Foreskin fibroblast (primary cell): ENCODE measurements at places on chromosomes 3 and 15.
A peak's percentile ranks its signal among the peaks of the same experiment; 100 is the strongest.

DNA sequence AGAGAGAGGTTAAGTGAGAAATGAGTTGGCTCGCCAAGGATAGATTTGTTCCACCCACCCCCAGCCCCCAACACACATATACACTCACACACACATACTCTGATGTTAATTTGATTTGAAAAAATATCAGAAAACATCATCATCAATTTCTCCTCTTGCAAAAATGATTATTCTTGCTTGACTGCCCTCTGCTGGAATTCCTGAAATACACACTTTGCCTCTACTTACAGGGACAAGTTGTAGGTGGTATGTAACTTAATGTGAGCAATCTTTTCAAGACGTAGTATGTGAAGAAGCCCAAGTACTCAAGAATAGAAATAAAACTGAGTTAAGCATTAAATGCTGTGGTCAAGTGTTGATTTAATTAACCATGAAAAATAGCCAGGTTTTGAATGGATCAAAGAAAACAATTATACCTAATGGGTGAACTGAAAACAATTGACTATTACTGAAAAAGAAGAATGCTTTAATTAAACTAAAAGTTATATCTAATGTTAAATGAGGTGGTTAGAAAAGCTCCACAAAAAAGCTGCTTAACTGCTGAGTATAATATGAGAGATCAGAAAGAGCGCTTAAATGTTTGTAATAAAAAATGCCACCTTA is 46.6 kb upstream of the MDFIC2 start:
- DNase-seq, result peak; percentile 31

DNA sequence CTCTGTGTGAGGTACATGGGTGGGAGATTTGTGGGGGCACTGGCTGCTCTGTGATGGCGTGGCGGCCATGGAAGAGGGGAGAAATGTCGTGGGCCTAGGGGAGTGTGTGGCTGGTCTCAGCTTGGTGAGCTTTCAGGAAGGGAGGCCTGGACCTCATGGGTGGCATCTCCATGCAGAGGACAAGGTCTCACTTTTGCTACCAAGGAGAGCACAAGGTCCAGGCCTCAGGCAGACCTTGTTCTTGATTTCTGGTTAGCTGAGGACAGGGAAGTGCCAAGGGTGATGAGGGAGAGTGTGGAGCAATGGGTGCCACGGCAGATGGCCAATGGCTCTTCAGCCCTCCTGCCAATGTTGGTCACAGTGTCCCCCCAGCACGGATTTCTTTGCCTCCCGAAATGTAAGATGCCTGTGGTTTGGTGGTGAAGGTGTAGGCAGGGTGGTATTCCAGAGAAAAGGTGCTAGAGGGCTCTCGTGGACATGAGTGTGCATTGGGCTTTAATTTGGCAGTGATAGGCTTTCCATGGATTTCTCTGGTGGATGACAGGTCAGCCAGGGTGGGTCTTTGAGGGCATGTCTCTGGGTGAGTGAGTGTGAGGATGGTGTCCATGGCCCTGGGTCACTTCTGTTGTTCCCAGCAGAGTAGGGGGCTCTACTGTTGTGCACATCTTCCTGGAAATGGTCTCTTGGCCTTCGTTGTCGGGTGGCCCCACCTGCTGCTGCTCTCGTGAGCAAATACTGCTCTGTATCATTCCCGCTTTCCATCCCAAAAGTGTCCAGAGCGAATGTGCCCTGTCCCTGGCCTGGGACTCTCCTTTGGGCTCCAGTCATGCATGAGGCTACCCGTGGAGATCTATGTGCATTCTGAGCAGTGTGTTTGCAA is 108.0 kb downstream of the SNRPN start:
- no peak for DNase-seq

DNA sequence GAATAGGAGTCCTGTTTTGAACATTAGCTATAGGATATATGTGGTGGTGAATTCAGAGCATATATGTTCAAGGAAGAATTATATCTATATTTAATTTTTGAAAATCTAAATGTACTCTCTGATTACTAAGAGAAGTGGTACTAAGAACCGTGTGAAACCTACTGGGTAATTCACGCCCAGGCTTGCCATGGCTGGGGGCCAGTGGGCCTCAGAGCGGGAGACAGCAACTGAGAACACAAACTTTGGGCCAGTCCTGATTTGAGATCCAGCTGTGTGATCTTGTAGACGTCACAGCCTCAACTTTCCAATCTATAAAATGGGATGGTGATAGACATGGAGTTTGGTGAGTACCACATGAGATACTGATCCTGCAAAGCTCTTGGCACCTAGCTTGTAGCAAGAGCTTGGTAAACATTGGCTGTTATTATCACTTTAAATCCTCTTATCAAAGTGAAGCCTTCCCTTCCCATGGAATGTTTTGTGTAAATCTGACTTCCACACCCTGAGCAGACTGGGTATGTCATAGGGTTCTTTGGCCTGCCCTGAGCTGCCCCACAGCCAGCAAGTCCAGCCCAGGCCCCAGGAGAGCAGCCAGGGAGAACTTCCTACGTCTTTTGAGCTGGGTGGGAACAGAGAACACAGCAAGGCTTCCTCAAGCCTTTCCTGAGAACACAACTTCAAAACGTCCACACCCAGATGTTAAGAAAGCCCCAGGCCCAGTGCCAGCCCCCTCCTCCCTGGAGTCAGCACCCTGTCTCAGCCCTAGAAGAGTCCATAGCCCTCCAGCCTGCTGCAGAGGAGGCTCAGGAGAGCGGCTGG is 8.2 kb upstream of the PAQR5 start:
- DNase-seq, result no peak

GRCh38 chr15:77219841-77220240 is 148.9 kb upstream of the TSPAN3 start:
- DNase-seq, result no peak

DNA sequence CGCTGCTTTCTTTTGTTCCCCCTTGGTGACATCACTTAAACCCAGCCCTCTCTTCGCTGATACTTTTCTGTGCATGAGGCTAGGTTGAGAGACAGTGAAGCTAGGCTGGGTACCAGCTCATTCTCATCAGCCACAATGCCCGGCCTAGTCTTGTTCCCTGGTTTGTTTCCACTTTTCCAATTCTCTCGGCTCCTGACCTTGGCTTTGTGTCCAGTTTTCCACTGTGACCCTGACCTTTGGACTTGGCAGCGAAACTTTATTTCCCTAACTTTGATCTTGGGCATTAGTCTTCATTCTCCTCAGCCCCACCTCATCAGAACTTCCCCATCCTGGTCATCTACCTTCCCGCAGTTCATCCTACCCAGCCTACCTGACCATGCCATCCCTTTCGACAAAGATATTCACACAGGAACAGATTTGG is 908 bp upstream of the ADPGK start:
- DNase-seq, result no peak

DNA sequence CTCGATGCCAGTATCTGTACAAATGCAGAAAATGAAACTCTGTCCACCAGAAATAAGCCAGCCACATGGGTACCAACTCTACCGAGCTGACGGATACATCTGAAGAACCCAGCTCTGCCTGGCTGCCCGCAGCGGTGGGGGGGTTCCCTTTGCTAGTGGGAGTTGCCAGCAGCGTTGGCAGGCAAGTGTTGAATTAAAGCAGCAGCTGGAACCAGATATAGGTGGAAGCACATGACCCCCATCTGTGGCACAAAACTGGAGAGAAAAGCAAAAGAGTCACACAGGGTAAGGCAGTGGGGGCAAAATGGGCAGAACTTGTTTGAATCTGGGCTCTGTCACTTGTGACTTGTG is 17.9 kb downstream of the CRYGS start:
- no peak for DNase-seq

GRCh38 chr15:90512276-90512675 is 17.4 kb upstream of the CRTC3 start:
- no peak for DNase-seq

DNA sequence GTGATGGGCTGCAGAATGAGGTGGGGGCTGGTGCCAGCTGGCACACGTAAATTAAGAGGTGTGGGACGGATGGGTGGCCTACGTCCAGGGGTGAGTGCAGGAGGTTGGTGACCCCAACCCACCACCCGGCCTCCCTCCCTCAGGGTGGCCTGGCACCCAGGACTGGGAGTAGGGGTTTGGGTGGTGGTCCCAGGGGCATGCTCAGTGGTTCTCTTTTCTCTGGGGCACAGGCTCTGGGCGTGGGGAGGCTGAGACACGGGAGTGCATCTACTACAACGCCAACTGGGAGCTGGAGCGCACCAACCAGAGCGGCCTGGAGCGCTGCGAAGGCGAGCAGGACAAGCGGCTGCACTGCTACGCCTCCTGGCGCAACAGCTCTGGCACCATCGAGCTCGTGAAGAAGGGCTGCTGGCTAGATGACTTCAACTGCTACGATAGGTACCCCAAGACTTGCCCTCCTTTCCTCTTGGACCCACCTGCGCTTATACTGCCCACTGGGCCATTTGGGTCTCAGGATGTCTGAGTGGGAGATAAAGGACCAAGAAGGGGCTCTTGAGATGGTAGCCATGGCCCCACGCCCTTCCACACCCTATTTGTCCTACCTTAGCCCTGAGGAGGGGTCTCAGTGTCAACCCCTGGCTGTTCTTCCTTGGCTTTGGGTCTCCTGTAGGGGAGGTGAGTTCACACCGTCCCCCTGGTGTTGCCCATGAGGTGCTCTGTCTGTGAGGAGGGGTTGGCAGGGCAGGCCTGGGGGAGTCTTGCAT is 18.9 kb upstream of the EXOG start:
- no peak for DNase-seq

DNA sequence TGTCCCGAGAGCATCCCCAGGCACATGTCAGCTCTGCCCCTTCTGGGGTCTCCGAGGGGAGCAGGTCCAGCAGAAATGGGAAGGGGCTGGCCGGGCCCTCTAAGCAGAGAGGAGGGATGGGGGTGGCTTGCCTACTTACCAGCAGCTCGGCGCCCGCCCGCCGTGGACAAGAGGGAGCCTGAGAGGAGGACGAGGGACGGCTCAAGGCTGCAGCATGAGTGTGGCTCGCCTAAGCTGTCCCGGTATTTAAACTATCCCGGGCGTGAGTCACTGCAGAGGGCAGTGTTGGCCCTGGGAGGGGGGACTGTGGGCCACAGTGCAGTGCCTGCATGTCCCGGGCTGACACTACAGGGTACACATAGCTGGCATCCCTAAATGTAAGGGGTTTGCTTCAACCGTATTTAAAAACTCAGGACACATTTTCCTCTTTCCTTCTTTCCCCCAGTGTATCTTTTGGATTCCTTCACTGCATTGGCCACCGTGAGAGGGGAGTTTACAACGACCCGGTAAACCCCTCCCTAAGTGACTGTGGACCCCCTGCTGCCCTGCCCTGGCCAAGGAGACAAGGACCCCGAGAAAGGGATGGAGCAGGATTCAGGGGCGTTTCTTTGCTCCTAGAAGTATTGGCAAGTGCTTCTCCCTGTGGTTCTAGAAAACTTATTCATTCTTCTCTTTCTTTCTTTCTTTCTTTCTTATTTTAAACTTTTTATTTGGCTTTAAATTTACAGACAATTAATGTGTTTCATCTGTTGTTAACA is at the start of gene LRRC15:
Gene LRRC15 (minus strand): TSS at position 222 of the 758 bp plus-strand sequence. CDS start 8,700 bp downstream, outside the sequence.
- peak; percentile 41 for DNase-seq

GRCh38 chr3:174035328-174035886 is 637.9 kb downstream of the NLGN1 start:
- no peak for DNase-seq

DNA sequence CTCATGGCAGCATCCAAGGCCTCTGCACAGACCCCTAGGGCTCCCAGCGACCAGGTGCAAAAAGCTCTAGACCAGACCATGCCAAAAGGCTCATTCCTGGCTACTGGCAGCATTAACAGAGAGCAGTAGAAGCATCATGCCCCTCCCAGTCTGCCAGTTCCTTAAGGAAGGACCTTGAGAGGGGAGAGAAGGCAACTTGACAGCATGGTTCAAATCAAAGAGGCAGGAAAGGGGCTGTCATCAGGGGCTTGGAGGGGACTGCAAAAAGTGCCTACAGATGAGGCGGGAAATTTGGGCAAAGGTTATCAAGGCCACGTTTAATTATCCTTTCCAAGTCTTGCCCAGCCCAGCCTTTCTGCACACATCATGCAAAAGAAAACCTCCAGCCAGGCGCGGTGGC is 64.7 kb downstream of the SSUH2 start:
- no peak for DNase-seq

DNA sequence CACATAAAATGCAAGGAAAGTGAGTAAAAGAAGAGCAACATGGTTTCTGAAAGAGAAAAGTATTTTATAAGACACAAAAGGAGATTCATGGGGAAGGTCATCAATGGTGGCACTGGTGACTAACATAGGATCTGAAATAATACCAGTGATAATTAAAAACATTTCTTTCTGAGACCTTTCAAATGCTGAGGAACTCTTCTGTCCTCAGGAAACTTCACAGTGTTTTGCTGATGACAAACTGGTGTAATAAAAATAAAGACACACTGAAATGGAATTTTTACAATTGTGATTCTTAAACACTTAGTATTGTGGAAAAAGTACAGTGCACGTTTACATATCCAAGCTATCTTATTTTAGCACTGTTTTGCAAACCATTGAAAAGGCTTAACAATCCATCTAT is 80.4 kb upstream of the ZBTB20 start:
- peak; percentile 67 for DNase-seq

GRCh38 chr3:192830291-192831110 is 87.2 kb downstream of the MB21D2 start:
- no peak for DNase-seq

DNA sequence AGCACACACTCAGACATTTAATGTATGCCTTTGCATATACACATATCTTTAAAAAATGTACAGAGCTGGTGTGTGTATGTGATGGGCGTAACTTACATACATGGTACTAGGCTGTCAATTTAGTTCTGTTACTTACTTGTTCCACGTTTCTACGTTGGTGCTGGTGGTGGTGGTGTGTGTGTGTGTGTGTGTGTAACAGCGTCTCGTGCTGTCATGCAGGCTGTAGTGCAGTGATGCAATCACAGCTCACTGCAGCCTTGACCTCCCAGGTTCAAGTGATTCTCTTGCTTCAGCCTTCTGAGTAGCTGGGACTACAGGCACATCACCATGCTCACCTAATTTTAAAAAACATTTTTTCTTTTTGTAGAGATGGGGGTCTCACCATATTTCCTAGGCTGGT is 64.2 kb downstream of the ISG20 start:
- DNase-seq, result peak; percentile 29

- no peak for DNase-seq
These were observed 131.6 kb downstream of the LEKR1 start for GRCh38 chr3:156957715-156958114.

DNA sequence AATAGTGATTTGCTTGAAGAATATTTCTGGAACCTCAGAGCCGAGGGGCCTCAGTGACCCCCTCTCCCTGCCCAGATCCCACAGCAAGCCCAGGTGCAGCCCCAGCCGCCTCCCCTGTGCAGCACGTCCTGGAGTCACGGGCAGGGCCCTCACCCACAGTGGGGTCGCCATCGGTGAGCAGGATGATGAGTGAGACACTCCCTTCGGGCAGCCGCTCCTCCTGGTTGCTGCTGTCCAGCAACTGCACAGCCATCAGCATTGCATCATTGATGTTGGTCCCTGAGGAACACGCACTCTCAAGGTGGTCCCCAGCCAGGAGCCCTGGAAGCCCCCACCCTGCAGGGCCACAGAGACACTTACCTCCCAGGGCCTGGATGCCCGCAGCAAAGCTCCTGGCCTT is 6.4 kb downstream of the ITIH4 start:
- no peak for DNase-seq

DNA sequence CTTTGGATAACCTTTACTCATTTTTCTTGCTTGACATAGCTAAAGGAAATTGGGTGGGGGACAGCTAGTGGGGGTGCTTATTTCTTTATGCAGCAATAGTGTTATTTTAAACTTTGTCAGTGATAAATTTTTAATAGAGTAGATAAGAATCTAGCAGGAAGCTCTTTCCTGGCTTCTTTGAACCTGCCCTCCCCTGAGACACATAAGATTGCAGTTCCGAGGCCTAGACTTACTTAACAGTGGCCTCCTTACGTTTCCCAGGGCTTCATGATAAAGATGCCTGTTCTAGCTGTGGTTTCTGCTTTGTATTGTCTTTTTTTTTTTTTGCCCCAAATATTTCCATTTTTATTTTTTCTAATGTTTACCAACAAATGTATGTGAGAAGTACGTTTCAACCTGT is 170.1 kb downstream of the VPS8 start:
- no peak for DNase-seq
